ENCODE measurements at places on chromosomes 3 and 15.

DNA sequence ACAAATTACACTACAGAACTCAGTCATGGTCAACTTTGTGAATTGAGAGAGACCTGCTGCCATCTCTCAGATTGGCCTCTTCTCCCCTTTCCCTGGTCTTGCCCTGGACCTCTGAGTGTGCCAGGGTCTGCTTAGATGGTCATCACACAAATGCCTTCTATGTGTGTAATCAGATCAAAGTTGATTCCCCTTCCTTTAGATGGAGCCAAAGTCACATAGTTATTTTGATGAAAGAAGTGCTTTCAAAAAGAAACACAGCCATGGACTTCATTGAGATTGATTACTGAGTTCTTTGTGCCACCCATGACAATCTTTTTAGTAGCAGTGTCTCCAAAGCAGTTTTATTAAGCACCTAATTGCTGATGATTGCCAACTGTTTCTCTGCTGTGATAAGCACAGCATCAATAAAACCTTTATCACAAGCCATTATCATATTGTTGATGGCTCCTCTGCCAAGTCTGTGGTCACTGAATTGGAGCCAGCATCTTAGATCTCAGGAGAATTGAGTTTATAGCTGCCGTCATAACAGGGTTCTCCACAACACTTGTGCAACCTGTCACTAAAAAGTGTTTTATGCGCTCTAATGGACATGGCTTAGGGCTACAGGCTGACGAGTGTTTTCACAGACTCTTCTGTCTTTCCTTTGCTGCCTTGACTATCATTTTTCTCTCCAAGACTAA lies 149.7 kb upstream of the NUDT16 start:
- peak; percentile 93 for DNase-seq

- DNase-seq: no peak
These were observed 37.5 kb downstream of the SETMAR start for GRCh38 chr3:4340411-4341335.

DNA sequence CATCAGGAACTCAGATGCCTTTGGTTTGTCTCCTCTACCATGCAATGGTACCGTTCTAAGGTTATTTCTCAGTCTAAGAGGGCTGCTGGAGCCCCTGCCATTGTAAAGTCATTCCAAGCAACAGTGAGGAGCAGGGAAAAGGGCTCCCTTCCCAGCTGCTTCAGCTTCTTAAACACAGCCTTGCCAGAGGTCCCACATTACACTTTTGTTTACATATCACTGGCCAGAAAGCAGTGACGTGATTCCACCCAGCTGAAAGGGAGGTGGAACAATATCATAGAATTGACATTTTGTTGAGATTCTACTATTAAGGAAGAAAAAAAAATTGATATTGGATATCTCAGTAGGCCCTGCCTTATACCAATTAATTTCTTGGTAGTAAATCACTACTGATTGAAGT lies 194.6 kb downstream of the SUCLG2 start:
- DNase-seq: no peak

DNA sequence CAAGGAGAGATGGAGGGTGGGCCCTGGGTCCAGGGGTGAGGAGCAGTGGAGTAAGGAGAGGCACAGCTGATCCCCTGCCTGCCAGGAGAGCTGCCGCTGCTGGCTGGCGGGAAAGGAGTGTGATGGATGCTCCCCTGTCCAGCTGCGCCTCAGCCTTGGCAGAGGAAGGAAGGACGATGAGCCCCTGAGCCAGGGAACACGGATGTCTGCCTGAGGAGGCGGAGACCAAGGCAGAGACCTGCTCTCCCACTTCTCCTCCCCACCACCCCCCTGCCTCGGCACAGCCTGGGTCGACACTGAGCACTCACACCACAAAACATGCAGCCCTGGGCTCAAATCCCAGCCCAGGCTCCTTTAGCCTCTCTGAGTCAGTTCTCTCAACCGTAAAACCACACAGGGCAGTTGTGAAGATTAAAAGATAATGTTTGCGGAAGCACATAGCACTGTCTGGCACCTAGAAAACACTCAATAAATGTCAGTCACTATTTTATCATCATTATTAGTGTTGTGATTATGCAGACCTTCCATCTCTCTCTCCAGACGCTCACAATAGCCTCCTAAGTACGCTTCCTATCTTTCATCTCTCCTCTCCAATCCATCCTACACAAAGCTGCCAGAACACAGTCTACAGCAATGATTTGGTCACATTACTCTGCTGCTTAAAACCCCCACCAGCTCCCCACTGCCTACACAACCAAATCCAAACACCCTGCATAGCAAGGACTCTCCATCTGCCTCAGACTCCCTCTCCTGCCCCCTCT lies 52.2 kb downstream of the SEMA5B start:
- DNase-seq: peak; percentile 62

DNA sequence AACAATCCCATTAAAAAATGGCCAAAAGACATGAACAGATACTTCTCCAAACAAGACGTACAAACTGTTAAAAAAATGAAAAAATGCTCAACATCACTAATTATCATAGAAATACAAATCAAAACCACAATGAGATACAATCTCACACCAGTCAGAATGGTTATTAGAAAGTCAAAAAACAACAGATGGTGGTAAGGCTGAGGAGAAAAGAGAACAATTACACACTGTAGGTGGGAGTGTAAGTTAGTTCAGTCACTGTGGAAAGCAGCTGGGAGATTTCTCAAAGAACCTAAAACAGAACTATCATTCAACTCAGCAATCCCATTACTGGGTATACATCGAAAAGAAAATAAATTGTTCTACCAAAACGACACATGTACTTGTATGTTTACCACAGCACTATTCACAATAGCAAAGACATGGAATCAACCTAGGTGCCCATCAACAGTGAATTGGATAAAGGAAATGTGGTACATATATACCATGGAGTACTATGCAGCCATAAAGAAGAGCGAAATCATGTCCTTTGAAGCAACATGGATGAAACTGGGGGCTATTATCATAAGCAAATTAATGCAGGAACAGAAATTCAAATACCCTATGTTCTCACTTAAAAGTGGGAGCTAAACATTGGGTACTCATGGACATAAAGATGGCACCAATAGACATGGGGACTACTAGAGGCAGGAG lies 51.5 kb downstream of the MYO1E start:
- DNase-seq: no peak
